ENCODE measurements at places on chromosomes 2 and 18. TPM values are rescaled to one million over a fixed set of nuclear protein-coding genes. Genes with fewer than 3 reads are reported as not detected.

Gene ANKRD23
- 7.5 TPM for polyA plus RNA-seq

Gene HES6
- polyA plus RNA-seq: 21.3 TPM

Gene AGAP1
- polyA plus RNA-seq: 21.4 TPM

Gene NPHP1
- polyA plus RNA-seq: 56.5 TPM

Gene RAX
- not detected for polyA plus RNA-seq

Gene TRIM43
- polyA plus RNA-seq: 0.34 TPM

Gene LIMS2
- 23.6 TPM for polyA plus RNA-seq

Gene BUB1
- 70.0 TPM for polyA plus RNA-seq

All from testis (tissue), 5 donors.